Stimulated activated CD8-positive, alpha-beta memory T cell treated with anti-CD3 and anti-CD28 coated beads, Interleukin-12 subunit alpha, Interleukin-12 subunit beta, amount 100 ng/mL, for 4 hours (primary cell): ENCODE measurements at places on chromosomes 6 and 20.

- peak; percentile 3 for DNase-seq
These were observed 131.8 kb upstream of the PROKR2 start for GRCh38 chr20:5448449-5449118.

GRCh38 chr6:112752305-112752704 lies 405.2 kb downstream of the RFPL4B start:
- DNase-seq, result no peak

DNA sequence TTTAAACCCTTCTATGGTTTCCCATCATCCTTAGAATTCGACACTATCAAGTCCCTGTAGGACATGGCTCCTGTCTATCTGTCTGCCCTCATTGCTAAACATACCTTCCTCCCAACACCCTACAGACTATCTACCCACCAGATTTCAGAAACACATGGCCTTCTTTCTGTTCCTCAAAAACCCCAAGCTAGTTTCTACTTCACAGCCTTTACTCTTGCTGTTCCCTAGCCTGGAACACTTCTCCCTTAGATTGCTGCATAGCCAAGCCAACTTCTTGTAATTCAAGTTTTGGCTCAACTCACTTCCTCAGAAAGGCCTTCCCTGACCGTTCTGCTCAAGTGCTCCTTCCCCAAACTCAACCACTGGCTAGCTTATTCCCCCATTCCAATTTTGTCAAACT lies 156.2 kb downstream of the BTBD9 start:
- no peak for DNase-seq

DNA sequence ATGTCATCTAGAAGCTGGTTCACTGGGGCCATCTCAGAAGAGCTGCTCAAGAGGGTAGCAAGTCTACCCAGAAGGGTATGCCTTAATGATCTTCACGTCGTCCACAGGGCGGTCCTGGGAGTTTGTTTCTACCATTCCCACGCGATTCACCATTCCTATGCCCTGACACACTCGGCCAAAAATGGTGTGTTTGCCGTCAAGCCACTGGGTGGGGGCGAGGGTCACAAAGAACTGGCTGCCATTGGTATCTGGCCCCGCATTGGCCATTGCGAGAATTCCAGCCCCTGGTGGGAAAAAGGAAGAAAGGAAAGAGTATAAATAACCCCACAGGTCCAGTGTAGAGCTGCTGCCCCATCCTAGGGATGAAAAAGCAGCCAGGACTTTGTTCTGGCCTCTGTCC lies 16.5 kb upstream of the CPNE5 start:
- no peak for DNase-seq

GRCh38 chr6:80523010-80523409 lies 416.5 kb downstream of the BCKDHB start:
- DNase-seq, result no peak
